Testis (tissue), 5 donors: ENCODE measurements at places on chromosomes 3 and 15.

GRCh38 chr3:197343111-197343510 is 44.7 kb upstream of the DLG1 start:
- no peak for DNase-seq

DNA sequence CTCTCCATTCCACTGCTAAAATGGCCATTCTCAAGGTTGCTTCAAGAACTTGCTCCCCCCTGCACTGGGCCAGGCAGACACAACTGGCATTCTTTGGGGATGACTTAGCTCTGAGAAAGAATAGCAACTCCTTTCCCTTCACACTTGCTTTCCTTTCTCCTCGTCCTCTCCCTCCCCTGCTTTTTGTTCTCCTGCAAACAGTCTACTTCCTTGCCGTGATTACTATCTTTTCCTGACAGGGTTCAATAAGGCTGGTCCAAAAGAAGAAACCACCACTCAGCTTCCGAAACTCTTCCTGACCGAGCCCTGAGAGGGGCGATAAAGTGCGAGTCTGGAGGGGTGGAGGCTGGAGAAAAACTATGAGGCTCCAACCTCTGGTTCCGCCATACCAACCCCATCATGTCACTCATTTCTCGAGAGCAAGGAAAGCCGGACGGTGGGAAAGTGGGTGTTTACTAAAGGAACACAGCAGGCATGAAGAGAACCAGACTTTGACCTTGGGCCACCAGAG is 5.0 kb downstream of the AMOTL2 start:
- DNase-seq, result no peak

DNA sequence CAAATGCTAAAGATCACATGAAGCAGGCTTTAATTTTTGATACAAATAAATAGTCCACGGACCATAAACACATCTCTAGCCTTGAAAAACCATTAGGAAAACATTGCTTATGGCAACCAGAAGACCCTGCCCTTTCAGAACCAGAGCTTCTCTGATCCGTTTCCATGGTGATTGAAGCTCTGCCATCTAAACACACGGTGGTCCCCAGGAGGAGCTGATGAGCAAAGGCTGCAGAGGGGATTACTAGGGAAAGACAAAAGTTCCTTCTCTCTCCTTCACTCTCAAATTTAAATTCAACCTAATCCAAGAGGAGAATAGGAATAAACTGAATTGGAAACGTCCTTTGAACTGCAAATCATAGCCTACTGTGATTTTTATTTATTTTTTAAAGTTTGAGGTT is 122.0 kb upstream of the ATP10A start:
- DNase-seq, result no peak

DNA sequence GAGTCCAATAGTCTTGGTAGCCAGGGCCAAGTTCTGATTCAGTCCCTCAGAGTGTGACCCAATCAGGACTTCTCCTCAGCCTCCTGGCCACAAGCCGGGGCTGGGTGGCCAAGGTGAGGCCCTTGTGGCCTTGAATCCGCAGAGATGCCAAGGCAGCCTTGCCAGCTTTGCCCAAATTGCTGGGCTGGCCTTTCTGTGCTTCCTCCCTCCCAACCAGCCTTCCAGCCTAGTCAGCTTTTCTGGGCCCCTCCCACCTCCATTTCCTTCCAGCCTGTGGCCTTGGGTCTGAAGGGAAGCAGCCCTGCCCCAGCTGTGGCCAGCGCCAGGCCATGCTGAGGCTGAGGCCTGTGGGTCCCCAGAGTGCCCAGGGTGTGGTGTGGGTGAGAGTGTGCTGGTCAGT is 34.3 kb upstream of the ANKDD1A start:
- DNase-seq, result peak; percentile 87

DNA sequence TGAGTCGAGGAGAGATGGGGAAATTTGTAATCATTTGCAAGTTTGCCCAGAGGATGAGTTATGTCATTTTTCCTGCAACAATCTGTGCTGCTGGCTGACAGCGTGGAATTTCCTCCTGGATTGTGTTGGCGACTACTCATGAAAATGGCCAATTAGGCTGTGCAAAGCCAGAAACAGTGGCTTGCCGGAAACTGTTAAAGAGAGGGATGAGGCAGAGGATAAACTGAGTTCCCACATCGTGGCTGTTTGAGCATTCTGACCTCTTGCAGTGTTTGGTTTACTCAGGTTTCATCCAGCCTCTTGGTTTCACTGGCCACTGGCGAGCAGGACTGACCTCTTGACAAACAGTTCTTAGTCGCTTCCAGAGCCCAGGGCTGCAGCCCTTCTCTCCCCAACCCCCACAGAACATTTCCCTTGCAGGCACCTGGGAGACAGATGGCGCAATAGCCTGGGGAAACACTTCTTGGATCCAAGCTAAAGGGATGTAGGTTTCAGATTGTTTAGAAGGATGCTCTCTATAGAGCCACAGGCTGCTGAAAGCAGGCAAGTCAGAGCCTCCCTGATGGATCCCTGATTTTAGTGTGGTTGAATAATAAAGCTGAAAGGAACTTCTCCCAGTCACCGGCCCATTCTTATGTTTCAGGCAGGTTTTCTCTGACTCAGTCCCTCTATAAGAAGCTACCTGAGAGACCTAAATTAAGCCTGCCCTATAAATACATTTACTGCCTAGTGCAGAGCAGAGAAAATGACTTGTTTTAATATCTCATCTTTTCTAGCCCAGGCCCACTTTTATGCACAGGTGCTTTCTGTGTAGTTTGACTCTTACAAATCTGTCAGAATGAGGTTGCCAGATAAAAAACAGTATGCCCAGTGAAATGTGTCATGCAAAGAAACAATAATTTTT is 92.8 kb upstream of the UBE2E1 start:
- DNase-seq, result peak; percentile 37

DNA sequence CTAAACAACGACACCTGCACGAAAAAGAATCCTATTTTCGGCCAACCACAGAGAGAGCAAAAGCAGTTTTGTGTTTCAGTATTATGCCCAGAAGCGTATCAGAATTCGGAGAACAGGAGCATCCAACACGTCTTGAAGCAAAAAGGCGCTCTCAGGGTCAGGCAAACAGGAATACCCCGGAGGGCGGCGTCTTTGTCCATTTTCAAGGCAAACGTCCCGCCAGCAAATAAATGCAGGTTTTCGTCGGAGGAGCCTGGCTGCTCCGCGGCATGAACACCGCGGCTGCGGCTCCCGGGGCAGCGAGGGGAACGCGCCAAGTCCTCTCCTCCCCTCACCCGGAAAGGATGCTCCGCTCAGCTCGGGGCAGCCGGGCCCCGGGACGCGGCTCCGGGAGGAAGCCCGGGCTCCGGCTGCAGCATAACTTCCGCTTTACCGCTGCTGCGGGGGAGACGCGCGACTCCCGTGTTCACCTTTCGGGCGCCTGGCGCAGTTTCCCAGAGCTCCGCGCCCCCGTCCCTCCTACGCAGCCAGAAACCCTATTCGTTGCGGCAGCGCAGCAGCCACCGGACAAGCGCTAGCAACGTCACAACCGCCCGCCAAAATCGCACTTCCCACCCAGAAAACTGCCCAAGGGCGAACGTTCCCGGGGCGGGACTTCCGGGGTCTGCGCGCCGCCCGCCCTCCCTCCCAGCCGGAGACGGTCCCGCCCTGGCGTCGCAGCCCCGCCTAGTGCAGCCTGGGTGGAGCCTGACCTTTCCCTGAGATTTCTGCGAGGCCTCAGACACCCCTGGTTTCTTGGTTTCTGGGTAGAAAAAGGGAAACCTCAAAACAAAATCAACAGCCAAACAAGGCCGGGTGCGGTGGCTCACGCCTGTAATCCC is at the start of gene RNF168:
Gene RNF168, minus strand, starts transcription at position 573 of the 881 bp plus-strand sequence. CDS start 595 bp downstream, outside the sequence.
- peak; percentile 97 for DNase-seq

- no peak for DNase-seq
Observed at GRCh38 chr3:38800511-38800910, 15.5 kb downstream of the SCN10A start.

GRCh38 chr15:59373215-59373614 is 544 bp upstream of the MYO1E start:
- peak; percentile 19 for DNase-seq

- no peak for DNase-seq
Observed at GRCh38 chr15:28060005-28060404, 39.1 kb downstream of the OCA2 start.

- no peak for DNase-seq
Observed at GRCh38 chr3:10554236-10554611, 48.8 kb upstream of the ATP2B2 start.

GRCh38 chr15:78265752-78266224 is 1.4 kb downstream of the DNAJA4 start:
- no peak for DNase-seq

GRCh38 chr15:51620641-51621040 is 1.9 kb downstream of the DMXL2 start:
- DNase-seq, result no peak

GRCh38 chr3:43794776-43795175 is 104.0 kb downstream of the ABHD5 start:
- no peak for DNase-seq

DNA sequence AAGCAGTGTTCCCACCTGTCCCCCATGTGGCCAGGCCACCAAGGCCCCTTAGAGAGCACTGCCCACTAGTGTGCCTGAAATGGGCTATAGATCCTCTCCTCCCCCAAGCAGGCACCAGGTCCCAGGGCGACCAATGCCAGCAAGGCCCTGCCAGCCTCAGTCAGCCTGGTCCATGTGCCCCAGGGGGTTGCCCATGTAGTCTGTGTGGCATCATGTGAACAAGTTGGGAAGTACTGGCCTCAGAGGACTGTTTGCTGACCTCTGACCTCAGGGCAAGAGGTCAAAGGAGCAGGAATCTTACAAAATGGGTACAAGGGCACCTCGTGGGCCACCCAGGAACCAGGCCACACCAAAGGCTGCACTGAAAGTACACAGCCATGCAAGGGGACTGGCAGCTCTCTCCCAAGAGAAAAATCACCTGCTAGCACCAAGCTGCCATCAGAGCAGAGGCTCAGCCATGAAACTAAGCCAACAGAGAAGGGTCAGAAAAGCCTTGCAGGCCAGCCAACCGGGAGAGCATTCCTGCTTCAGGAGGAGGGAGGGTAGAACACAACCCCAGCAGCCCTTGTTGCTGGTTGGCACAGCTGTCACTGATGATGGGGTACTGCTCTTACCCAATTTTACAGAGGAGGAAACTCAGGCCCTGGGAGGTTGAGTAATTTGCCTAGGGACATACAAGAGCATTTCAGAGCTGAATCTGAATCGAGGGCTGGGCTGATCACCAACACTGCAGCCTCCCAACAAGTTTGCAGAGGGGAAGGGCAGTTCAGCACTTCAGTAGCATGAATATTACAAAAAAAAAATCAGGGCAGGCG is 5.2 kb upstream of the FURIN start:
- DNase-seq, result no peak

DNA sequence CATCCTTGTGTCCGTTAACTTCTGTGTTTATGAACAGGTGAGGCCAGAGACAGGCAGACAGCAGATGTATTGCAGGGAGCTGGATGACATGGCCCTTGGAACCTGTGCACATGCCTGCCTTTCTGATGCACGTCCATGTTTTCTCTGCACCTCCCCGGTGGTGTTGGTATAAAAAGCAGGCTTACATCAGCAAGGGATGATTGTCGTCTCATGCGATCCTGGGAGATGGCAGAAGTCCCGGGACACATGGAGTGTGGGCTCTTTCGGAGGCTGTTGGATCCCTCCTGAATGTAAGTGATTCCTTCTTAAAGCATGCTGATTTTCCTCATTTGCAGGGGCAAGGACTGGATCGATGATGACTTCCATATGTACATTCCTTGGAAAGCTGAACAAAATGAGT is 134.8 kb downstream of the SNRPN start:
- no peak for DNase-seq

DNA sequence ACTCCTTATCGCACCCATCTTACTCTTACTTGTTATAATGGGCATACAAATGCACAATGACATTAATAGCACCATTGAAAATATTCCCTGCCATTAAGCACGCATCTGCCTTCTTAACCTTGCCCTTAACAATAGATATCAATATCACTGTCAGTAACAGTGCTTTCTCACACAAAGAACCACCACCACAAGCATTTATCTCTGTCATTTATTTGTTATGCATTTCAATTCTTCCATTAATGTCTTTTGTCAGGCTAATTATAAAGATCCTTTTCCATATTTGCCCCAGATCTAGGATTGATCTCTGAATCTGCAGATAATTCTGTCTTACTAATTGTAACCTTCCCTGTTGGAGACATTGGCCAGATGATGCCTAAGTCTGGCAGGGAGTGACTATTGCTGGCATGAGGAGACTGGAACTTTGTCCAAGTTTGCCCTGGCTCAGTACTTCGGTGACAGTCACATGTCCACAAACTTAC is 419.6 kb upstream of the TGFBR2 start:
- DNase-seq, result no peak

GRCh38 chr3:33050071-33050653 is 46.8 kb downstream of the GLB1 start:
- no peak for DNase-seq

DNA sequence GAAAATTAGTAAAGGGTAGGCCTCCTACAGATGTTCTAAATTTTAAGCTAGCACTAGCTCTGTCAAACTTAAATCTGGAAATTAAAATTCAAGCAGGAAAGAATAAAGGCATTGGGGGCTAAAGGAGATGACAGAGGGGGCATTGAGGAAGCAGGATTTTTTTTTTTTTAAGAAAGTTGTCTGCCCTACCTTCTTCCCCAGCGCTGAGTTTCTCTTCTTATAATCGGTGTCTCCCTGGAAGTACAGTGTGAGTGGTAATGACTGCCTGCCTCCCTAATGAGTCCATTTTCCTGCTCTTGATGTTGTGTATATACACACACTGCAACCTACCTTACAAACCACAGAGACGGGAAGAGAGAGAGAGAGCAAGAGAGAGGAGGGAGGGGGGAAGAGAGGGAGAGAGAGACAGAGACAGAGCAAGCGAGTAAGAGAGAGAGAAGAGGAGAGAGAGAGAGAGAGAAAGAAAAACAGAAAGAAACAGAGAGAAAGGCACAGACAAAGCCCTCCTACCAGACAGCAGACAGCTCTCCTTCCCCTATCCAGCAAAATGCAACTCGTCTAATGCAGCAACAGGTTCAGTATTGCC is 47.0 kb downstream of the ZBTB20 start:
- DNase-seq, result peak; percentile 57
